Activated CD8-positive, alpha-beta memory T cell treated with anti-CD3 and anti-CD28 coated beads for 48 hours (primary cell): ENCODE measurements at places on chromosomes 13 and 19.

DNA sequence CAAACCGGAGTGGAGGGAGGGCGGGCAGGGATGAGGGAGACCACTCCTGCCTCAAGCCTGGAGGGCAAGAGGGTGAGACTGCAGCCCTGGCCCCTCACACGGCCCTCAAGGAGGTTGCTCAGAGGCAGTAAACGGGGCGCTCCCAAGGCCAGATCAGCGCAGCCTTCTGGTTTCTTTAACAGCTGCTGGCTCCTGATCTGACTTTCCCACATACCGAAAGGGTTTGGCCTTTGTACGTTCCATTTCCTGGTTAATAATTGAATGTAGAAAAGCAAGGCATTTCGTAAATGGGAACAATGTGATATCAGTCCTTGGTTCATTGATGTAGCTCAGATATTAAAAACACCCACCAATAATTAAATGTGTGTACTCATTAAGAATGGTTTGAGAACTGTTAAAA, 71.5 kb downstream of the GGACT start:
- no peak for DNase-seq

DNA sequence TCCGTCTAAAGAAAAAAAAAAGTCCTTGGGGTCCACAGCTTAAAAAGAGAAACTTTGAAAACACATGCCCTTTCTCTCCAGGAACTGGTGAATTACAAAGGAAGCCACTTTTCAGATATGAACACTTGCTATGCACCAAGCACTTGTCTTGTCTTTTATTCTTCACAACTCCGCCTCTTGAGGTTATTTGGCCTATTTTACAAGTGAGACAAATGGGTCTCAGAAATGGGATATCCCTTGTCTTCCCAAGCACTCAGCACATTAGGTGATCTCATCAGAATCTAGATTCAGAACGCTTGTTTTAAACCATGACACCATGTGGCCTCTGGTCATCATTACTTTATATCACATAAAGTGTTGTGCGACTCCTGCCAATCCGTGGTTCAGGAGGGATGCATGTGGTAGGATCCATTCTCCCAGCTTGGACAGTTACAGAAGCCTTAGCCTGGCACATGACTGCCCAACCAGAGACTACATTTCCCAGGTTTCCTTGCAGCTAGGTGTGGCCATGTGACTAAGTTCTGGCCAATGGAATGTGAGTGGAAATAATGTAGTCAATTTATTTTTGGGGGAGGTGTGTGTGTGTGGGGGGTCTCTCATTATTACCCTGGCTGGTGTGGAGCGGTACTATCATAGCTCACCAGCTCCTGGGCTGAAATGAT, 13.9 kb downstream of the TSKS start:
- no peak for DNase-seq

DNA sequence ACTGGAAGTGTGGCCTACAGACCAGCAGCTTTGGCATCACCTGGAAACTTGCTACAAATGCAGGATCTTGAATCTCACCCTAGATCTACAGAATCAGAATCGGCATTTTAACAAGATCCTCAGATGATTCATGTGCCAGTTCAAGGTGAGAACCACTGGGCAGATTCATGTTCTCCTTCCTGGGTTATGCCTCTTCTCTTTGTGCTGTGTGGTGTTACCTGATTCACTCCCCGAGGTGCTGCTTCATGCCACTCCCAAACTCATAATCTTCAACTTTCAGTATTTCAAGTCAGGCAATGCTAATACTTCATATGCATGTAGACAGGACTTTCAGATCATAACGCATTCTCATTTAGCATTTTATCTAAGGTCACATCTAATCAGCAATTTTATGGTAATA, 427.7 kb downstream of the FOXO1 start:
- DNase-seq: no peak

DNA sequence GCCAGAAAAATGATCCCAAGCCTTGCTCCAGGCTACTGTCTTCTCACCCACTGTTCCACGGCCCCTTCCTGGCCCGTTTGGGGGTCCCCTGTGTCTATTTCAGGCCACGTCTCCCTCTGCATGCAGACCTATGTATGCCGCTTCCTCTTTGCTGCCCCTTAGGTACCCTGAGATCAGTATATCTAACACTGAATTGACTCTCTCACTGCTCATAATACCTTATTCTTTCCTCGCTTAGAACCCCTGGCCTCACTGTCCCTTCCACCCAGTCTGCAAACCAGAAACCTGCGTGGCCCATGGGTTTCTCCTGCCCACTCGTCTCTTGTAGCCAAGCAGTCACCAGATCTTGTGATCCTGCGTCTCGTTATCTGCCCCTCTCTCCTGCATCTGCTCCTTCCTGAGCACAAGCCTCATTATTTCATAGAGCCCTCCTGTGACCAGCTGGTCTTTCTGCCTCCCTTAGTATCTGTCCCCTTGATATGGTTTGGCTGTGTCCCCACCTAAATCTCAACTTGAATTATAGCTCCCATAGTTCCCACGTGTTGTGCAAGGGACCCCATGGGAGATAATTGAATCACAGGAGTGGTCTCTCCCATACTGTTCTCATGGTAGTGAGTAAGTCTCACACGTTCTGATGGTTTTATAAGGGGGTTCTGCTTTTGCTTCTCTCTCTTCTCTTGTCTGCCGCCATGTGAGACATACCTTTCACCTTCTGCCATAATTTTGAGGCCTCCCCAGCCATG, 109.0 kb upstream of the RNF113B start:
- DNase-seq: no peak

DNA sequence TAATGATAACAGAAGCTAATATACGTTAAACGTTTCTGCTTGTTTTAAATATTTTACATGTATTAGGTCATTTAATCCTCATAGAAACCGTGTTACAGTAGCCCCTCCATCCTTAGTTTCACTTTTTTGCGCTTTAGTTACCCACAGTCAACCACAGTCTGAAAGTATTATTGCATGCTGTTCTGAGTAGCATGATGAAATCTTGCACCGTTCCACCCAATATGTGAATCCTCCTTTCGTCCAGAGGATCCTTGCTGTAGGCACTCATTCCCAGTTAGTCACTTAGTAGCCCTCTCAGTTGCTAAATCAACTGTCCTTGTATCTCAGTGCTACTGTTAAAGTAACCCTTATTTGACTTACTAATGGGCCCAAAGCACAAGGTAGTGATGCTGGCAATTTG, 257.8 kb downstream of the ENOX1 start:
- no peak for DNase-seq

DNA sequence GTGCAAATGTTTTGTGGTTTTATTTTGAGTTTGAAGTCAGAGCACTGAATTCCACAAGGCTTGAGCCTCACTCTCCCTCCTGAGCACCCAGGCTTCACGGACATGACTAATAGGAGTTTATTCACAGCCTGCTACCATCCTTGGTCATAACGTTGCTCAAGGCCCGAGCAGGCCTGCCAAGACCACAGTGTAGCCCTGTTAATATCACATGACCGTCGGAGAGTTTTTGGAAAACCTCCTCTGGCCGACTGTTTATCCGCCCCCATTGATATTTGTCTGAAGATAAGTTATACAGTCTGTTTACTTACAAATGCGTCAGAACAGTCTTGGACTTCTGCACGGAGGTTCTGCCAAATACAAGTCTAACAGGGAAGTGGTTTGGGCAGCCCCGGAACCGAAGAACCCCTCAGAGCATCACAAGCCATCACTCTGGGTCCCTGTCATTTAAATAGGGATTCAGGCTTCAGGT, 89.9 kb downstream of the COL4A2 start:
- no peak for DNase-seq

DNA sequence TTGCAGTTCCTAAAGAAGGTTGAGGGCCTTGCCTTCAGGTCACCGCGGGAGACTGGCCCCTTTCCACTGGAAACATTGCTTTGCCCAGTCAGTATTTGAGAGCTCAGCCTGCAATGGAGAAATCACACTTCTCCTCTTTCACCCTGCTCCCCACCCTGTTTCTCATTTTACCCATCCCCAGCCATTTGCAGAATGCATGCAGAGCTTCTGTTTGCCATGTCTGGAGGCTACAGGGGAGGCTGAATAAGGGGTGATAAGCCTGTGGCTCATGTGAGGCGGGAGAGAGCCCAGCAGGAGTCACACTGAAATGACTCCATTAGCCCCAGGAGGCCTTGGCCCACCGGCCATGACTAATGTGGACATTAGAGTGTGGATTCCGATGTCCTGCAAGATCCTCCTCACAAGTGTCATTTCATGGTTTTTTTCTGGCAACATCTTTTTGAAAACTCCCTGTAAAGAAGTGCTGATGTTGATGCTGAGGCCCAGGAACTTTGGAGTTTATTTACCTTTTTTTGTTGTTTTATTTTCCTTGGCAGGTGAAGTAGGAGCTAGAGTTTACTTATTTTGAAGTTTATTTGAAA, 6.3 kb downstream of the SPINT2 start:
- DNase-seq: no peak

DNA sequence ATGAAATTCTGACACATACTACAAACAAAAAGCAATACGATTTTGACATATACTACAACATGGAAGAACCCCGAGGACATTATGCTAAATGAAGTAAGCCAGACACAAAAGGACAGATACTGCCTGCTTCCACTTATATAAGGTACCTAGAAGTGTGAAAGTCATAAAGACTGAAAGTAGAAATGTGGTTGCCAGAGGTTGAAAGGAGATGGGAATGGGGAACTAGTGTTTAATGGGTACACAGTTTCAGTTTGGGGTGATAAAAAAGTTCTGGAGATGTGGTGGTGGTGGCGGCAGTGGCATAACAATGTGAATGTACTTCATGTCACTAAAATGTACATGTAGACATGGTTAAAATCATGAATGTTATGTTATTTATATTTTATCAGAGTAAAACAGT, 12.1 kb upstream of the NDFIP2 start:
- no peak for DNase-seq

DNA sequence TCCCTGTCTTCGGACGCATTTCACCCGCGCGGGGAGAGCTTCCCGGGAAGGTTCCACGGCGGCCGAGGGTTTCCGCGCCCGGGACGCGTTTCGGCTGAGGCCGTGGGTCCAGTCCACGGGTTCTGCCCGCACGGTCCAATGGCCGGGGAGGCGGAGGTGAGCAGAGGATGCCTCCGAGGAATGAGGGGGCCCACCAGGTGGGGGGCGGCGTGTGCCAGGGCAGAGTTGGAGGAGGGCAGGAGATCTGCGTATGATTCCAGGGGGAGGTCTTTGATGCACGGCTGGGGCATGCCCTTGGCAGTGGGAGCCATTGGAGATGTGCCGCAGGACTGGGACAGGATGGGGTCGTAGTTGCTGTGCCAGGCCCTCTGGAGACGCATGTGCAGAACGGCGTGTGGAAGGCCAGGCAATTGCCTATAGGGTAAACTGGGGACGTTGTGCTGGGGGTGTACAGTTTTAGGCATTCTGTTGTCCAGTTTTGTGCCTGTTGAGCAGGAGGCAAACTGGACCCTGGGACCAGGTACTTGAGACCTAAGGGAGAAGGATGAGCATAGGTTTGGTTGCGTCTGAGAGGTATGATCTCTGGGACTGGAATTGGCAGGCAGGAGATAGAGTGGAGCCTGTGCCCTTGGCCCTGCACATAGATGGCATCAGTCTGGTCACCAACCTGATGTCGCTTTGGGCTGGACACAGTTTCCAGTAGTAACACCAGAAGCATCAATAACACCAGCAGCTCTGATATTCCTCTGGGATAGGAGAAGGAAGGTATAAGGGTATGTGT, 751 bp downstream of the ZNF584 start:
- DNase-seq: no peak

DNA sequence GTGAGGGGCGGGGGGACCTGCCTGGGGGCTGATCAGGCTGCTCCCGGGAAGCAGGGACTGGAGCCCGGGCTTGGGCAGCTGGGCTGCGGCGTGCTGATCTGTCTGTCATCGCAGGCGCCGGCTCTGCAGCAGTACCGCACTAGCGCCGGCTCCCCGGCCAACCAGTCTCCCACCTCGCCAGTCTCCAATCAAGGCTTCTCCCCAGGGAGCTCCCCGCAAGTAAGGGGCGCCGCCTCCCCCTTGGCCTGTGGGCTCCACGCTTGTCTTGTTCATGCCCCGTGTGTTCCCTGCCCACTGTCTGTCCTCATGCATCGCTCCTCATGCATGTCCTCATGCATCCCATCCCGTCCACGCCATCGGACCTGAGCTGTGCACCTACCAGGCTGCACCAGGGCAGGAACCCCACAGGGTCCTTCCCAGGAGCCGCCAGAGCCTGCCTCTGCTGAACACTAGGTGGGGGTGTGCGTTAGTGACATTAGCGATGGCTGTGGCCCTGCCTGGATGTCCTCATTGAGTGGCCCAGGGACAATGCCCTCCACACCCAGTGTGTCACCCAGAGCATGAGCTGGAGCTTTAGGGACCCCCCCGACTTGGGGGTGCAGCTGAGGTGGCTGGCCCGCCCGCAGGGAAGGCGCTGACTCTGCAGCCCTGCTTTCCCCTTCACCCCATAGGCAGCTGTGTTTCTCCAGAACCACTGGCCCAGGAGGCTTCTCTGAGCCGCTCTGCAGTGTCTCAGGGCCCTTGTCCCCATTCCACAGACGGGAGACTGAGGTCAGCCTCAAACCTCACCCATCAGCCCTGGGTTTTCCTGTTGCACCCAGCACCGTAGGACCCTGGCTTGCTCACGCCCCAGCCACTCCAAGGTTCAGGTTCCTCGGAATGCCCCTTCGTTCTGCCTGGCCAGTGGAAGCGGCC, 19.5 kb downstream of the COMP start:
- no peak for DNase-seq

GRCh38 chr19:6423499-6424194, 964 bp downstream of the KHSRP start:
- no peak for DNase-seq

DNA sequence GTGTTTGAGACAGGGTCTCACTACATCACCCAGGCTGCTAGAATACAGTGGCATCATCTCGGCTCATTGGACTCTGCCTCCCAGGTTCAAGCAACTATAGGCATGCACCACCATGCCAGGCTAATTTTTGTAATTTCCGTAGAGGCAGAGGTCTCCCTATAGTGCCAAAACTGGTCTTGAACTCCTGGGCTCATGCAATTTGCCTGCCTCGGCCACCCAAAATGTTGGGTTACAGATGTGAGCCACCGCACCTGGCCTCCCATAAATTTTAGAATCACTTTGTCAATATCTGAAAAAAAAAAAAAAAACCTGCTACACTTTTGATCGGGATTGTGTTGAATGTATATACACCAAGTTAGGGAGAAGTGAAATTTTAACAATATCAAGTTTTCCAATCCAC, 11.9 kb upstream of the PLEKHF1 start:
- DNase-seq: no peak

GRCh38 chr19:23439623-23440022, 44.4 kb upstream of the ZNF91 start:
- no peak for DNase-seq

DNA sequence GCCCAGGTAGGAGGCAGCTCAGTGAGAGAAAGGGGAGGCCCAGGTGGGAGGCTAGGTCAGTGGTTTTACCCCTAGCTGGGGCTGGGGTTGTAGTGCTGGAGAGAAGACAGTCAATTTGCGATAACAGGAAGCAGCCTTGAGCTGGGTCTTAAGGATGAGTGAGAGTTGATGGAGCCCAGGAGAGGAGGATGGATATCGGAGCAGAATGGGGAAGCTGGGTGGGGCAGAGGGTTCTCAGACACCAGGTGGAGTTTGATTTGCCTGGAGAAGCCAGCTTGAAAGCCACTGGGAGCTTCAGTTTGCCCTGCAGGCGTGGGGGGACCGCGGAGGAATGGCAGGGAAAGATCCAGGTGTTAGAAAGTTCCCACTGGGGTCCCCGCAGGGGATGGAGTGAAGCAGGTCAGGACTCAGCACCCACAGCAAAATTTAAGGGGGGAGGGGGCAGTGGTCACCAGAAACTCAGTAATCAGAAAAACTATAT, 836 bp upstream of the CDC42EP5 start:
- DNase-seq: no peak

- DNase-seq: no peak
Measured at GRCh38 chr19:16496613-16496983, 404 bp downstream of the C19orf44 start.
